GM10248 (cell line): ENCODE measurements at places on chromosomes 2 and 18.

GRCh38 chr2:409523-409922, 121.6 kb upstream of the ALKAL2 start:
- no peak for DNase-seq

DNA sequence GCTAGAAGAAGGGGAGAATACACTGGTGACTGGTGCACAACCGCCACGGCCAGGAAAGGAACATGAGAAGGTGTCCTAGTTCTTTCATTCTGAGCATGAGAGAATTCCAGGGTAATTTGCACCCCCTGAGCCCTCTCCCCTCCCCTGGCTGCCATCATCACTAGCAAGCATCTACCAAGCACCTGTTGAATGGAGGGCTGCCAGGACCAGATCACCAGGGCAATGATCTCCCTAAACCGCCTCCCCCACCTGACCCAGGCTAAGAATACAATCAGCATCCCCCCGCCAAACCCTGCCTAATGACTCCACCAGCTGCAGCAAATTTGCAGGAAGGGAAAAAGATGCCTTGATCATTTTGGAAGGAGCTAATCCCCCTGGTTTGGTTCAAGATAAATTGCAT, 100.2 kb downstream of the STPG4 start:
- no peak for DNase-seq

- no peak for DNase-seq
Observed at GRCh38 chr18:2920546-2921343, 73.9 kb downstream of the EMILIN2 start.

DNA sequence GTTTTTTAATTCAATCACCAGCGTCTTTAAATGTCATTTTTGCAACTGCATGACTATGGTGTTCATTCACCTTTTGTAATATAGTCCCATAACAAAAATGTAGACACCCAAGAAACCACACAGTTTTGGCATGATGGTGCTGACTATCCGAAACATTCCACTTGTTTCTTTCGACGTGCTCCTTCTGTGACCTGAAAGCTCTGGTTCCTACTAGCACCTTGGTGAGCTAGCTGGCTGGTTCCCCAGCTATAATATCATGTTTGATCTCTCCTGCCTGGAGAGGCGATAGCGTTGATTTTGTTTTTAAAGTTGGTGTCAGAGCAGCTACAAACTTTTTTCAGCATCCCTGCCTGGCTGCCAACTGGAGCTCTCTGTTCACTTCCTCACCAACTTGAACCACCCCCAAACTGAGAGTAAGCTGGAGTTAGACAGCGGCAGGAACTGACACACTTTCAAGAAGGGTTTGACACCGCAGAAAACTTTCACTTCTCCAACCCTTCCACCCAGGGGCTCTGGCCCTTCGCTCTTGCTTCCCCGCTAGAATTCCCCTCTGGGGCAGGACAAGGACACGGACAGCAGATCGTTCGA, 1.1 kb downstream of the ATAD2B start:
- DNase-seq = peak; percentile 75

- DNase-seq = no peak
Observed at GRCh38 chr2:37224063-37224462, 7.3 kb downstream of the CEBPZ start.

GRCh38 chr2:120539937-120540718, 194.2 kb downstream of the INHBB start:
- no peak for DNase-seq

- no peak for DNase-seq
Observed at GRCh38 chr2:28334527-28334894, 58.1 kb upstream of the FOSL2 start.
